ENCODE measurements at places on chromosomes 6 and 20.

GRCh38 chr6:6495851-6496250 lies 92.7 kb upstream of the LY86 start:
- no peak for DNase-seq

DNA sequence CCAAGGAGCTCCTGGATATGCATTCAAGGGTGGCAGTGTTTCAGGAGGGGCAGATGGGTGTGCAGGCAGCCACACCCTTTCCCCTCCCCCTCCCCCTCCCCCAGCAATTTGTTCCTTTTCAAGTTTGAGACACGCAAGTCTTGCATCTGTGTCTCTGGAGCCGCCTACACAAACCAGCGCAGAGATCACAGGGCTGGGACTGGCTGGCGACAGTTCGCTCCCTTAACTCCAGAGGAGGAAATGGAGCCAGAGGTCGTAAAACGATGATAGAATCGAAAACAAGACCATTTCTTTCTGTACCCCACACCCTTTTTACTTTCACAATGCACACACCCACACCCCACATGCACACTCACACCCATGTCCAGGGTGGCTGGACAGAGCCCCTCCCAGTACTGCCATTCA lies 163.1 kb downstream of the LY86 start:
- DNase-seq = no peak

DNA sequence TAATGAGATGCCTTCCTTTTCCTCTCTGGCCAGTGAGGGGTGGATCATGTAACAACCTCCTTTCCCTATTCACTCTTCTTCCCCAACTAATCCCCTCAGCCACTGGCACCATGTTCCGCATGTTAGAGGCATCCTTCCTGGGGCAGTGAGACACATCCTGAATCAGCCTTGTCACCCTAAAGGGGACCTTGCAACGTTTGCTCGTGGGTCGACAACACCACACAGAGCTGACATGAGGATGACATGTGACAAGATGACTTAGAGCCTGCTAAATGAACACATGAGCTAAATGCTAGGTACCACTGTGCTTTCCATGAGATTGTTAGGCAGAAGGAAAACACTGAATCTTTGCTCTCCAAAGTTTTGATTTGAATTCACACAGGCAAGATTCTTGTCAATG lies 129.2 kb downstream of the ATXN1 start:
- no peak for DNase-seq

DNA sequence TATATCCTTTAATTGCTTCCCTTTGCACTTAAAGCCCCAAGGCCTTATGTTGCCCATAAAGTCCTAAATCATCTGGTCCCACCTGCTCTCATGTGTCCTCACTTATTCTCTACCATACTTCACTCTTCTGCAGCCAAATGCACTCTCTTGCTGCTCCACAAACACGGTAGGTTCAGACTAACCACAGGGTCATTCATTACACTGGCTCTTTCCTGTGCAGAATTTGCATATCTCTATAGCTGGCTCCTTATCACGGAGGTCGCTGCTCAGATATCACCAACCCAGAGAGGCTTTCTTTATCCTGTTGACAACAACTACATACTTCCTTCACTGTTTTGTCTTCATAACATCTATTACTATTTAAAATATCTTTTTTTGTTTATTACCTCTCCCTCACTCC lies 86.8 kb downstream of the MOXD1 start:
- DNase-seq = no peak

DNA sequence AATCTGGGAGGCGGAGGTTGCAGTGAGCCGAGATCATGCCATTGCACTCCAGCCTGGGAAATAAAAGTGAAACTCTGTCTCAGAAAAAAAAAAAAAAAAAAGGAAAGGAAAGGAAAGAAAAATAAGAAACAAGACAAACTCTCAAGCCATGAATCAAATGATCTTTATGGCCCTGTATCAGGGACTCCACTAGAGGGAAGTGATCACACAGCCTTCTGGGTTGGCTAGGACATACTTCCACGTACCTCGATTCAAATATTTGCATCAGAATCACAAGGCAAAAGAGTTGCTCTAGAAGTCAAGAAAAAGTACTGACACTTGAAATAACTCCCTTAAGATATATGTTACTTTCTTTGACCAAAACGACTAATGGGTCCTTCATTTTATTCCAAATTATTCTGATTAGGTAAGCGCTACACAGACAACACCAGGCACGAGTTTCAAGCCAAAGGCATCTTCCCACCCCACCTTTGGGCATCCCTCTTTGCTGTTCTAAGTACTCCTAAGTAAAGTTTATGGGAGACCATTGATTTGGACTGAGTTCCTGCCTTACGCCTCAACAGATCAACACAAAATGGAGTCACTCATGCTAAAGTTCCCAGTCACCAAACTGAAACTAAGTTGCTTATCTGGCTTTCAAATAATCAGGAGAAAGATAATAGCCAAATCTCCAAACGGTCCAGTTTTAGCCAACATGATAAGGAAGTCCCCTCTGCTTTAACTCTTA lies 77.5 kb upstream of the NT5E start:
- DNase-seq = no peak

DNA sequence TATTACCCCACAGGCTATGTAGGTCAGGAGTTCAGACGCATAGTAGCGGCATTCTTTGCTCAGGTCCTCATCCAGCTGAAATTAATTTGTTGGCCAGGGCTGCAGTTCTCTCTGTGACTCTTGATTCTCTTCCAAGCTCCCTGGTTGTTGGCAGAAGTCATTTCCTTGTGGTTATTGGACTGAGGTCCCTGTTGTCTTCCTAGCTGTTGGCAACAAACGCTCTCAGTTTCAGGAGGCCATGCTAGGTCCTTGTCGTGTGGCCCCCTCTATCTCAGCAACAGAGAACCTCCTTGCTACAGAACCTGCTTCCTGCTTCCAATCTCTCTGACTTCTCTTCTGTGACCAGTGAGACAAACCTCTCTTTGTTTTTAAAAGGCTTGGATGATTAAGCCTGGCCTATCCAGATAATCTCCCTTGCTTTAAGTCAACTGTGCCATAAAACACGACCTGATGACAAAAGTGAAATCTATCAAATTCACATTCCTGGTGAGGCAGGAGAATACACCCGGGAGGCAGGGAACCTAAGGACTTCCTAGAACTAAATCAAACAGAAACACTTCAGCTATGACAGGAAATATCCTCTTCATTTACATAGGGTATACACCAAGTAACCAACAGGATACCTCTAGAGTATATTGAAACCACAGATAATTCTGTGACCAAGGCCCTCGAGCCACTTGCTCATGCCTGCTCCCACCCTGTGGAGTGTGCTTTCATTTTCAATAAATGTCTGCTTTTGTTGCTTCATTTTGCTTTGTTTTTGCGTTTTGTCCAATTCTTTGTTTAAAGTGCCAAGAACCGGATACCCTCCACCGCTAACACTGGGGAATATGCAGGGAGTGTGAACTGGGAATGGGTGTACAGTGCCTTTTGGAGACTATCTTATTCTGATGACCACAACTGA lies 196.0 kb downstream of the BTBD3 start:
- no peak for DNase-seq

Measured in suprapubic skin (tissue), 4 donors.